Activated CD4-positive, alpha-beta T cell treated with anti-CD3 and anti-CD28 coated beads for 24 hours (primary cell): ENCODE measurements at places on chromosomes 5 and 9.

DNA sequence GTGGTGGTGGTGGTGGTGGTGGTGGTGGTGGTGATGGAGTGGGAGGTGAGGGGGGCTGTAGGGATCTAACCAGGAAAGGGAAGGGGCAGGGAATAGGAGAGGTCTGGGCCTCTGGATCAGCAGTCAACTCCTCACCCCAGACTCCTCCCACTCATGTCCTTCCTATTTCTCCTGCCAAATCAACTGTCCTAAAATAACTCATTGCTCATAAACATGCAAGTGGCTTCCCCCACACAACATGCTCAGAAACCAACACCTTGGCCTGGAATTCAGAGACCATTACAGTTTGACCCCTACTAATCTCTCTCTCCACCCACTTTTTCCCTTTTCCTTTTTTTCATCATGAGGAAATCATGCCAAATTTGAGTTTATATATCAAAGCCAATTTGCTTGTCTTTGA is 8.4 kb upstream of the FSD1L start:
- DNase-seq, result no peak

- DNase-seq, result peak; percentile 69
Observed at GRCh38 chr5:132294728-132295504, 722 bp downstream of the SLC22A4 start.

DNA sequence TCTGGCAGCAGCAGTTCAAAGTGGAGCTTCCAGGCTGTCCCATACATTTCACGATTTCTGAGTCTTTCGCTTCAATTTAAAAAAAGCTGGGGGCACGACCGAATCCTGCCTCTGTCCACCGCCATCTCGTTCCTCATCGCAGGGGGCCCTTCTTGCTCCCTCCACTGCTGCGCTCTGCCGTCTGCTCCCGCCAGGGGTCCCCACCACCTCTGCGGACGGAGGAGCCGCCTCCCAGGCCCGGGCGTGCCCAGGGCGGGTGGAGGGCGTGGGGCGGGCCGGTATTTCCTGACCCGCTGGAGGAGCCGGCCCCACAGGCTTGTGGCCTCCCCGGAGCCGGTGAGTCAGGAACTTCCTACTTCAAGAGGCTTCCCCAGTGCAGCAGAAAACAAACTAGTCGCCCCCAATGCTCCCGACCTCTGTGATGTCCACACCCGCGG is 50.4 kb downstream of the USP20 start:
- DNase-seq, result peak; percentile 89

DNA sequence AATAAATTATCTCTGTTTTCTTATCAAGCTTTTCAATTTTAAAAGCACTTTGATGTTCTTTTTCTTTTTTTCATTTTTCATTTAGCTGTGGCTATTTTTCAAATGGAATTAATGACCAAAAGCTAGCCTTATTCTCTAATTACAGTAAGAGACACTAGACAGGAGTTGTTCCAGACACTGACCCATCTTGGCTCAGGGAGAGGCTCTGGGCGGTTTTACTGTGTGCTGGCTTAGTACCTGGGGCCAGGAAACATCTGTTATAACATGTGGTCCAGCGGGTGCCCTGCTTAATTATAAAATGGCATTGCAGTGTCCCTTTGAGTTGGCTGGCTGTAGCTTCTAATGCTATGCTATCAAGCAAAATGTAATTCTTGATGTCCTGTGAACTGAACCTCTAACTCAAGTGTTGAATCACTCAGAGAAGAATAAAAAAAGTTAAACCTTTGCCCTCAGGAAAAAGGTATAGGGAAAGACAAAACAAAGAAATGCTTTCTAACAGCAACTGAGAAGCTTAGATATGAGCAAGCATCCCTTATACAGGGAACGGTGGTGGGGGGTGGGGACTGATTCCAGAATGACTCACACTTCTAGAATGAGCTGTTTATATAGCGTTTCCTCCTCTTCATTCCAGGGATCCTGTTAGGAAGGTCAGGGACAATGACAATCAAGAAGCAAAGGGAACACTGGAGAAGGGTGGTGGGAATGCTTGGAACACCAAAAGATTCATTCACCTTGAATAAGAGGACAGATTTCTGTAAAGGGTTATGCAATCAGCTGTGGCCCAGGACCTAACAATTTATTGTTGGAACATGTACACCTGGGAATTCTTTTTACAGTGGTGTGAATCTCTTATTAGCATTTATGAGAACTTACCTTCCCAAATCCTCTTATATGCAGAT is 58.7 kb upstream of the NFIB start:
- DNase-seq, result no peak

- DNase-seq, result no peak
Observed at GRCh38 chr9:108512426-108513173, 343.2 kb downstream of the ACTL7B start.

DNA sequence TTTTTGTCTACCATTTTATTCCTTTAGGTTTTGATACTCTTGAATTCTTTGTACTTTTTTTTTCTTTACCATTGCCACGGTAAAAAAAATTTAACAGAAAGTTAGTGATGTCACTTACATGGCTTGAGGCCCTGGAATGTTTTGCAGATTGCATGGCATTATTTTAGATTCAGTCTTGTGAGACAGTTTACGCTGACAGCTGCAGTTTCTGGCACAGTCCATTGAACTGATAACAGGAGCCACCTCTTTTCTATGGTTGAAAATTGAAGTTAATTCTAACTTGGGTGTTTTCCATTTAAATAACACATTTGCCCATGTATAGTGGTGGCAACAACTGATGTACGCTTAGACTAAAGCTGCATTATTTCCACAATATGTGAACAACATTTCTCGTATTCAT is 1028.5 kb downstream of the CDH18 start:
- DNase-seq, result no peak

- DNase-seq, result no peak
Observed at GRCh38 chr5:57777174-57777581, 294.6 kb upstream of the ACTBL2 start.

DNA sequence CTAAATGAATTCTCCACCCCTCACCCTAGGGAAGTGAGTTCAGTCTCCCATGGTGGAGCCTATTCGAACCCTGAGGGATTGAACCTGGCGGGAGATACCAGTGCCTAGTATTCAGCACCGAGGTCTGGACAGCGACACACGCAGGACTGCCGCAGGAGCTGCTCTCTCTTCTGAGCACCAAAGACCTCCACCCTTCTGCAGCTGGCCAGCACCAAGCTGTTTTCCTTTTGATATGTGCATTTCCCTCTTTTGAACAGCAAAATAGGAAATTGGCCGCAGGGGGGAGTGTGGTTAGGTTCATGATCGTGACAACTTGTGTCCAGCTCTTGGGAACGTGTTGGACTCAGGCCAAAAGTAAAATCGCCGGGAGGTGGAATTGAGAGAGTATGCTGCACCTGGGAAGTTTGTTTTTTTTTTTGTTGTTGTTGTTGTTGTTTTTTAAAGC is 1.2 kb upstream of the PCSK1 start:
- peak; percentile 10 for DNase-seq

- no peak for DNase-seq
Observed at GRCh38 chr9:108978205-108978604, 35.1 kb downstream of the CTNNAL1 start.

GRCh38 chr9:4756420-4756819 is 15.4 kb upstream of the AK3 start:
- no peak for DNase-seq
